CD8-positive, alpha-beta memory T cell (primary cell): ENCODE measurements at places on chromosomes 1 and 21.

DNA sequence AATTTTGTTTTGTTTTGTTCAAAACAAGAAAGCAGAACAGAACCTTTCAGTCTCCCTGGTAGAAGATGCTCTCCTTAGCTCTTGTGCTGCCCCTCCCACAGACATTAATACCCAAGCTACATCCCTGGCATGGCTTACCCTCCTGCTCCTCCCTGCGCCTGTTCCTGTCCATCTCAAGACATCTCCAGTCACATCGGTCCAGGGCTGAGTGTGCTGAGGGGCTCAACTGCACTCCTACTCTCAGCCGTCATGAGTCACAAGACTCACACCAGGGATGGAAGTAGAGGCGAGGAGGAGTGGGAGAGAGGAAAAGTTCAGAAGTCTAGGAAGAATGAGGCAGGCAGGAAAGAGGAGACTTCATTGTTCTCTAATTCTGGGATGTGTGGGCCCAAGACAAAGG, 9.2 kb upstream of the TACSTD2 start:
- DNase-seq: no peak

DNA sequence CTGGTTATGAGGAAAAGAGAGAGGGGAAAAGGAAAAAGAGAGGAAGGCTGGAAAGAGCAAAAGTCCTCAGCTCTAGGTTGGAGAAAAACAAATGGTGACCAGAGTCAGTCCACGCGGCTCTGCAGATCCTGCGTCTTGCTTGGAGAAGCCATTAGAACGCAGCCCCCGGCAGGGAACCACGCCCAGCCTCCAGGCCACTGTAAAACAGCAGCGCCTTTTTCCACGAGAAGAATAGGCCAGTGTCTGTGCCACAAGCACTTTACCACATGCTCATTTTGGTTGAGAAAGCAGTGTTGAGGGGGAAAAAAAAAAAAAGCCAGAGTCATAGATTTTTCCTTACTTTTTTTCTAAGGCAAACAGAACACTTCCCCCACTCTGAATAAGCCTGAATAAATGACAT, 846.9 kb upstream of the ADAMTS5 start:
- no peak for DNase-seq

GRCh38 chr1:237684236-237684635, 206.5 kb downstream of the ZP4 start:
- no peak for DNase-seq

GRCh38 chr1:179493323-179493722, 82.4 kb downstream of the NPHS2 start:
- no peak for DNase-seq

GRCh38 chr1:176043537-176043936, 163.5 kb downstream of the COP1 start:
- DNase-seq: no peak

DNA sequence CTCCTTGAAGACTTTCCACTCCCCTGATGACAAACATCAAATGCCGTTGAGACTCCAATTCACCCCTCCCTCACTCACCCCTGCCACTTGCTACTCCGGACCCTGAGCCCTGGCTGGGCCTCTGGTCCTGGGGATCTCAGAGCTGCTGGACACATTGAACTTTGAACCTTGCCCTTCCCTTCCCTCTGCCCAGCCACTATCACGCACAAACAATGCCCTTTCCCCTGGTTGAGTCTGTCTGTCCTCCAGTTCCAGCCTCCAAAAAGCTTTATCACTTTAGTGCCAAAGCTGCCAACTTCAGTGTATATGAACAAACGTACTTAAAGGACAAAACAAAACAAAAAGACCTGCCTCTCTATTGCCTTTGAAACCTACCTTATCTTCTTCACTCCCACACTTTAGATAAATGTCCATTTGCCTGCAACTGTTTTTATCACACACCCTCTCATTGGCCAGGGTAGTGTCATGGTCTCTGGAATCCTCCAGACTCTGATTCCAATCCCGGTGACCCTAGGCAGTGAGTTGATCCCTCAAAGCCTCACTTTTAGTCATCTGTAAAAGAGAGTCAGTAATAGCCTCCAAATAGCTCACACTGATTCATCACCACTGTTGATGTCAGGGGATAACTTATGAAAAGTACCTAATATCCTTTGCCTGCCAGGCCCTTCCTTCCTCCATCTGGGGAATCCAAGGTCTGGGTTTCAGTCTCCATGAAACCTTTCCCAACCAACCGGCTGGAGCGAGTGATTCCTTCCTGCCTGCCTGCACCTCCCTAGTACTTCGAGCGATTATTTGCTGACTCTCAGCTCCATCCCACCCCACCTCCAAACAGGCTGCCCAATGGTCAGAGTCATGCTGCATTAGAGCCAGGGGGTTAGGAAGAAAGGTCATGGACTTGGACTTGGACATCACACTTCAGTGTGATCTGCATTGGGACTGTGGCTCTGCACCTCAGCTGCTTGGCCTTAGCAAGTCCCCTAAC, 15.9 kb upstream of the SPOCD1 start:
- no peak for DNase-seq

DNA sequence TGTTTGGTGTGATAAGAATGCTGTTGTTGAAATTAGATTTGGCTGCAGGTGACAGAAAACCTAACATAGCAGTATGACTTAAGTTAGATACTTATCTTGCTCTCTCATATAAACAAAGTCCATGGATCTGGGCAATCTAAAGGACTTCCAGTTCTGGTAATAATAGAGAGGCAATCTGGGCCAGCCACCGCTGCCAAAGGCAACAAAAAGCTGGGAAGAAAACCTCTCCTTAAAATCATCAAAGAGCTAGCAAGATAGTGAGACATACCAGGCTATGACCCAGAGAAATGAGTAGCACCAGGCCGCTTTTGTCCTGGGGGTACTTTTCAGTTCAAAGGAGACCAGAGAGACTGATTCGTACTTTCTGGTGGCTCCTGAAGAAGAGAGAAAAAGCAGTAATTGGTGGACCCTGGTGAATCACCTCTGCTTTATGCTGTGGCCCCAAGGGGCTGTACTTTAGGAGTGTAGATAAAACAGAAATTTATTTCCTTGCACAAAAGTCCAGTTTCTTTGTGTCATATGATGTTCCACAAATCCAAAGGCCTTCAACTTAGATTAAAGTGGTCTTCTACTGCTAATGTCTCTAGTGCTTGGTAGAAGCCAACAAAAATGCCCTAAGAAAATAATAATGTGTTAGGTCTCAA, 125.4 kb downstream of the TBX19 start:
- DNase-seq: no peak

- DNase-seq: no peak
These were observed 5.9 kb downstream of the AKT3 start for GRCh38 chr1:243844186-243844585.

DNA sequence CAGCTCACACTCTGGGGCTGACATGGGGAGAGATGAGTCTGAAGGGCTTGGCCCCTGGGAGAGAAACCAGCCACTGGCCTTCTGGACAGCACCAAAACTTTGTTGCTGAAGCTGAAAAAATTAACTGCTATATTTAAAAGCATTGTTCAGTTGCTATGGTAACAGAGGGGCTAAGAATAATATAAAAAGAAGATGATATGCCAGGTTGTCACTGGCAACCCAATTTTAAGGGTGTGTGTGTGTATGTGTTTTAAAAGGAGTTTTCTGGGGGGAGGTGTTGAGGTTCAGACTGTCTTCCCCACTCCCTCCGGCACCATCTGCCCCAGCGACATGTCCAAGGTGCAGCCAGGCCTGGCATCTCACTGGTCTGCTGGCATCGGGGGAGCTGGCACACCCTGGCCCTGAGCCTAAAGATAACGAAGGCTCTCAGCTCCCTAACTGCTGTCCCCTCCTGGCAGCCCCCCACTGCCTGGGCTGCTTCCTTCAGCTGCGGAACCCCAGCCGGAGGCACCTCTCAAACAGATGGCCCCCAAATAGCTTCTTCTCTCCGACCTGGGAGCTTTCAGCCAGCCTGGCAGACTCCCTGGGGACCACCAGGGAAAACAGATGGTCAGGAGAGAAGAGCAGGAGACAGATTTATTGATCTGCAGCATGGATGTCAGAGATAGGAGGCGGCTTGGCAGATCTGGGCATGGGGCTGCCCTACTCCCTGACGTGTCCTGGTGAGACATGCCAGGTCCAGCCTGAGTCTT, 203.9 kb downstream of the HIVEP3 start:
- DNase-seq: no peak

DNA sequence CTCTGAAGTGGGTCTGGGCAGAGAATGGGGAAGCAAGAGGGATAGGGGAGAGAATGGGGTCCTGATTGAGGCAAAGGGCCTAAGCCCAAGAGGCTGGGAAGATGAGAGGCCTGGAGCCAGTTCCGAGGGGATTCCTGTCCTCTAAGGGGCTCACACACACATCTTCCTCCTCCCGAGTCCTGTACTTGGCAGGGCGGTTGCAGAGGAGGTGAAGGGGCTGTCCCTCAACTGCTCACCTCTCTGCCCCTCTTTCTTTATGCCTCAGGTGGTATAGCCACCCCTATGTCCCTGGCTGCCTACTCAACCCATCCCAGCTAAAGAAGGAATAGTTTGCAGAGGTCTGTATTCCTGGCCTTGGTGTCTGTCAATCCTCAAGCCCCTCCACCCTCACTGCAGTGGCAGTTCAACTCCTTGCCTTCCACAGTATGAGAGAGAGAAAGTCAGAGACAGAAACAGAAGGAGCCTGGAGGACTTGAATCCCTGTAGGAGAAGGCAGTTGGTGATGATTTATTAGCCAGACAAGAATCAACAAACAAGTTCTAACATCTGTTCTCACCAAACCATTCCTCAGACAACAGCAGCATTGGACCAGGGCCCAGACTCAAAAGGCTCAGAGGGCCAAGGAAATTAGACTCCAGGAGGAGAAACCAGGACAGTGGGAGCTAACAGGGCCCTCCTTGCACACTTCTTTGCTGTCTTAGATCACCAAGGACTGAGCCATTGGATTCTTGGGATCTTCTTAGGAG, 10.7 kb downstream of the SH2D2A start:
- DNase-seq: no peak

GRCh38 chr1:228469413-228470162, 17.6 kb upstream of the RNF187 start:
- DNase-seq: no peak

GRCh38 chr1:32372149-32372756, 9.9 kb downstream of the TSSK3 start:
- DNase-seq: peak; percentile 72

DNA sequence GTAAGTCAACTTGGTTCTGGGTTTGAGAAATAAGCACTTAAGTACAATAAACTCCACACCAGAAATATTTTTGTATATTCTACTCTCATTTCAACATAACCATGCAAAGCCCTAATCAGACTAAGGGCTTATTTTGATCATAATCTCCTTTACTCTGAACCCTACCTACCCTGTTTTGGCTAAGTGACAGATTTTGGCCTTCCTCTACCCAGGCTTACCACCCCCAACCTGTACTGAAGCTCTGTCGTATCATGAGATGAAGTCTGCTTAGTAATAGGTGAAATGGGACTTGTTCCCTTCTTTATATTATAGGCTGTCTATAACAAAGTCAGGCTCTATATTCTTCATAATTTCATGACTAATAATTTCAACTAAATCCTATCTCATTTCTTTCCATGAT, 135.5 kb downstream of the RERE start:
- DNase-seq: no peak

- DNase-seq: no peak
These were observed 18.2 kb upstream of the PTGFRN start for GRCh38 chr1:116891396-116892079.

- no peak for DNase-seq
These were observed 47.0 kb downstream of the CHML start for GRCh38 chr1:241593186-241593585.

DNA sequence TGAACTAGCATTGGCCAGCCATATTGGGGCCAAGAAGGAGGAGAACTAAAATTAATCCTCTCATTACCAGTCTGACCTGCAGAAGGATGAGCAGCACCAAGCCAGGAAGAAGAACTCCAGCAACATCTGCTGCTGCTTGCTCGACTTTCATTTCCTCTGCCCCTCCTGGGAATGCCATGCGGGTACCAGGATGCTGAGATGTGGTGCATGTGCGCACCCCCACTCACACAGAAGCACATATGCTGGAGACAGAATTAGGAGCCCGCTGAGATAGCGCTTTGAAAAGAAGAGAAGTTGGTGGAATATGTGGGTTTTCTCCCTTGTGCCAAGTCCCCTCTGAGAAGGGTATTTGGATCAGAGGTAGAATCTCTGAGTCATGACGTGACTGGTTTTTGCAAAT, 70.4 kb downstream of the PLXNA2 start:
- no peak for DNase-seq

- DNase-seq: no peak
These were observed 28.3 kb downstream of the CAPZB start for GRCh38 chr1:19456968-19457441.

DNA sequence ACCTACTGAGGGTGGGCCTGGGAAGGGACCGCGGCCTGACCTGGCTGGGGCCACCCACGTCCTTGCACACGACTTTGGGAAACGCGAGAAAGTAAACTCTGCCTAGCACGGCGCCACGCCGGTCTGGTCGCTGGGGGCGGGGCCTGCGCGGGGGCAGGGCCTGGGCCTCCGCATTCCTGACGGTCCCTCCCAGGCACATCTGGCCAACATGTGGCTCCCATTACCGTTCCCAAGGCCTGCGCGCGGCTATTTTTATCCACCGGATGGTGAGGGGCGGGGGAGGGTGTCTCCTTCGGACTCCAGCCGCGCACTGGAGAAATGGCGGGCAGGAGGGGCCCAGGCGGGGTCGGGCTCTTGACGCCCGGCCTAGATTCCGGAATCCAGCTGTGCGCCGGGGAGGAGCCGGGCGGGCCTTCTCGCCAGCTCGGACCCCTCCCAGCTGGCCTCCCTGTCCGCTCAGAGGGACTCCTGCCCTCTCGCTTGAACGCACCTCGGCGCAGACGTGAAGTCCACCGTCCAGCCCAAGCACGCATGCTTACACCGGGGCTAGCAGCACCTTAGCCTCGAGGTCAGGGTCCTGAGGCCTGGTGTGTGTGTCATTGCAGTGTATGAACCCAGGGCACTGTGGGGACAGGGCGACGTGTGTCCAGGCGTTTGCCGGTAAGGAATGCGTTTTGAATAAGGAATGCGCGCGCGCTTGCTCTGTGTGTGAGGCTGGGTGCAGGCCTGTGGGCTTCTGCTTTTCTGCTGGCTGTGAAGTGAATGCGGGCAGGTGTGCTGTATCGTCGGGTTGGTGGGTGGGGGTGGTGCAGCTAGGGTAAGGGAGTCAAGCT, 2.1 kb downstream of the EVA1B start:
- no peak for DNase-seq

DNA sequence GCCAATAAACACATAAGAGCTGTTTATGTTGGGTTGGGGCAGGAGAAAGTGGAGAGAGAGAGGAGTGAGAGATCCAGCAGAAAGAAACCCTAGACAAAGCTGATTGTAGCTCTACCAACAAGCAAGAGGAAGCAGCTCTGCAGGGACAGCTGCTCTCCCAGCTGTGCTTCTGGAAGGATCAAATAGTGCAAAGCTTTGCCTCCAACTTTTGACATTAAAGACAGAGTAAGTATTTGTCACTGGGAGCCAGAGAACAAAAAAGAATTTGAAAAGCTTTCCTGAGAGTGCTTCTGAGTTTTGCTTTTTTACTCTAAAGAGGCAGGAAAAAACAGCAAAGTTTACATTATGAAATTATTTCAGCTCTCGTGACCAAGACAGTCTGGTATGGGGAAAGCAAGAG, 28.5 kb upstream of the C1orf198 start:
- no peak for DNase-seq

DNA sequence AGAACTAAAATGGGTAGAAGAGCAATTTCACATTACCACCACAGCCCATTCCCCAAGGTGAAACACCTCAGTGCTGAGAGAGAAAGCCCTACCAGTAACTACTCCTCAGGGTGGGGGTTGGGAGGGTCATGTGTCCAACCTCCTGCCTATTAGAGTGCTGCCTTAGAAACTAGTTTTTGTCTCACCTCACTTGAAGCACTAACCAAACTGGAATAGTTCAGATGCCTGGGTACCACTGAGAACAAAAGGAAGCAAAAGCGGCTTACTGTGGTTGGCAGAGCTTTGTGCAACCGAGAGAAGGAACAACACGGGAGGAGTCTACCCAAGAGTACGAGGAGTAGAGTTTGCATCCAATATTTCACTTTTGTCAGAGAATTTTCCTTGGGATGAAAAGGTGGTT, 1207.5 kb upstream of the ADGRL2 start:
- DNase-seq: no peak
